ENCODE measurements at places on chromosomes 6 and 20.
A peak's percentile ranks its signal among the peaks of the same experiment; 100 is the strongest.

DNA sequence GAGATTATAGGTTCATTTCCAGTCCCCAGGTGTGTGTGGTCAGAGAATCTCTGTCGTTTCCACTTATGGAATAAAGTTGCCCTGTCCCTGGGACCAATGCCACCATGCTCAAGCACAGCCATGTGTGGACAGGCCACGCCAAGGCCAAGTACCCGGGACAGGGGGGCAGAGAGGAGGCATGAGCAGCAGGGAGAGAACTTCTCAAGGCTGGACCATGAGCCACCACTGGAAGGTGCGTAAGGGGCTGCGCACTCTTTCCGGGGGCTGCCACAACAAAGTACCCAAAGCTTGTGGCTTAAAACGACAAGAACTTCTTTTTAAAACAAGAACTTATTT is 209.2 kb upstream of the KCNQ5 start:
- no peak for DNase-seq

GRCh38 chr20:3390759-3391425 is 16.6 kb downstream of the DNAAF9 start:
- DNase-seq: no peak

GRCh38 chr6:109024368-109024767 is 70.3 kb downstream of the SESN1 start:
- DNase-seq: no peak

GRCh38 chr6:82772851-82773717 is 292.6 kb downstream of the UBE3D start:
- DNase-seq: no peak

DNA sequence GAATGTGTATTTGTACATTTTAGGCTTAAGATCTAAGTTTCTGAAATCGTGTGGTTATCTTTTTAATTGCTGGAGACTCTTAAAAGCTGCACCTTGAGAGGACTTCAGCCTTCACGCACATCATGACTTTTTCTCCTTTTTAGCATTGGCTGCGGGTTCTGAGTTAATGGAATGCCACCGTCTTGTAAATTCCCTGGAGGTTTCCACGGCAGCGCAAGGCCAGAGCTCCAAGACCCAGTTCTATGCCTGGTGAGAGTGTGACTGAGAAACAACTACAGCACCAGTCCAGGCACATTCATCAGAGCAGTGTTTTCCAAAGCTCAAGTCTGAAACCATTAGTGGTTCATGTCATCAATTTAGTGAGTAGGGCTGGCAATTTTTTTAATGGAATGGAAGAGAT is 23.0 kb downstream of the PRR18 start:
- DNase-seq: no peak

- DNase-seq: no peak
Observed at GRCh38 chr6:19757036-19757435, 80.1 kb upstream of the ID4 start.

DNA sequence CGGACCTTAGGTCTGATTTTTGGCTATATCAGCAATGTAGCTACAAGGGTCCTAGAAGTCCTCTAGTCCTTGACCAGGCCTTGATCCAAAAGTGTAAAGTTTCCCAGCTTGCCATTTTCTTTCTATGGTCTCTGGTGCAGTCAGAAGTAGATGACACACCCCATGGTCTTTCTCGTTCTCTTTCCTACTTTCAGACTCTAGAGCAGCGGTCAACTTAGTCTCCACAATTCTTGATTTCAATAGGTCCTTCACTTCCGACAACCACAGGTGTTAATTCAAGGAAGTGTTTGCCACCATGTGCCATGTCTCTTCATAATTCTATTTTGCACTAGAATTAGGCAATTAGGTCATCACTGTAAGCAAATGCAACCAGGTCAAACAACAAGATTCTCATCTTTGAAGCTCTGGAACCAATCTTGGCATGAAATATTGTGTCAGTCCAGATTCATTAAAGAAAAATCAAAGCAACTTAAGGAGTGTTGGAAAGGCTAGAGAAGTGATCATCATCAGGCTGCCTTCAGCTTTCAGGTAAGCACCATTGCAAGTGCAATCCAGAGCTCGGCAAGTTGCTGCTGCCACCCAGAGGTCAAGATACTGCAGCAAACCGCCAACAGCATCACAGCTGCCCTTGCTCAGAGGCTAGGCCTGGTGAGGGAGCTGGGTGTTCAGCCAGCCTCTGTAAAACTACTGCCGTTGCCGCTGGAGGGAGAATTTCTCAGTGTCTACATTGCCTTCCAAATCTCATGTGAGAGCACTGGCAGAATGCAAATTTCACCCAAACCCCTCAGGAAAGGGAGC is 5.6 kb upstream of the SYNE1 start:
- DNase-seq: no peak

GRCh38 chr20:38152175-38152620 is 12.9 kb downstream of the TGM2 start:
- DNase-seq: peak; percentile 5

DNA sequence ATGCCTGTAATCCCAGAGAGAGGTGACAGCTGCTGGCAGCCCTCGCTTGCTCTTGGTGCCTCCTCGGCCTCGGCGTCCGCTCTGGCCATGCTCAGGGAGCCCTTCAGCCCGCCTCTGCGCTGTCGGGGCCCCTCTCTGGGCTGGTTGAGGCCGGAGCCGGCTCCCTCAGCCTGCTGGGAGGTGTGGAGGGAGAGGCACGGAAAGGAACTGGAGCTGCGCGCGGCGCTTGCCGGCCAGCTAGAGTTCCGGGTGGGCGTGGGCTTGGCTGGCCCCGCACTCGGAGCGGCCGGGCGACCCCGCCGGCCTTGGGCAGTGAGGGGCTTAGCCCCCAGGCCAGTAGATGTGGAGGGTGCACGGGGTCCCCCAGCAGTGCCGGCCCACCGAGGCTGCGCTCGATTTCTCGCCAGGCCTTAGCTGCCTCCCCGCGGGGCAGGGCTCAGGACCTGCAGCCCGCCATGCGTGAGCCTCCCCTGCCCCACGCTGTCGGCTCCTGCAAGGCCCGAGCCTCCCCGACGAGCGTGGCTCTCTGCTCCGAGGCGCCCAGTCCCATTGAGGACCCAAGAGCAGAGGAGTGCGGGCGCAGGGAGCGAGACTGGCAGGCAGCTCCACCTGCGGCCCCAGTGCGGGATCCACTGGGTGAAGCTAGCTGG is 34.6 kb downstream of the C6orf52 start:
- DNase-seq: no peak

- no peak for DNase-seq
Observed at GRCh38 chr6:143333081-143333480, 117.4 kb downstream of the ADAT2 start.

DNA sequence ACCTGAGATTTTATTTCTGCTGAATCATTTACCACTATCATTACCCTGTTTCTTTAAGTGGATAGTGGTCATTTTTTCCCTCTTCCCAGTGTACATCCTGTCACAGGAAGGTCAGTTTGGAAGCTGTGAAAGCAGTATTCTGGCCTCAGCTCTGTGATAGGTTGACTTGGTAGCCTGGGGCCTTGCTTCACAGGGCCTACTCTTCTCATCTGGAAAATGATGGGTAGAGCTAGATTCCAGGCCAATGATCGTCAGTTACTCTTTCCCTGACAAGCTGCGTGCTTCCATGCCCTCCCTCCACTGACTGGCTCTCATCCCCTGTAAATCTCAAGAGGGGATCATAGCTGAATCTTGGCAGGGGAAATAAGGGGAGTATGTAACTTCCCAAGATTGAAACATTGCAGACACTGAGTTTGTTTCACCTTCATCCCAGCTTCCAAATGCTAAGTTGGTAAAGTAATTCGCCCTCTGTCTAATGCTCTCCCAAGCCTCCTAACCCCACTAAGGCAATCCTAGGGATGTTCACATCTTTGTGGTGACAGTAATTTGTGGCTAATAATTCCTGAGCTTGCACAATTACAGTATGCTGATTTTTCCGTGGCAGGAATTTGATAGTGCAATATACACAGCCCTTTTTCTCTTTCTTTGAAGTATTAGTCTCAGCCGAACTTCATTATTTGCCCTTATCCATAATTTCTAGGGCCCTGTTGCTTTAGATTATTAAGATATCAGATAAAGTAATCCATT is 51.2 kb downstream of the VAPB start:
- no peak for DNase-seq

DNA sequence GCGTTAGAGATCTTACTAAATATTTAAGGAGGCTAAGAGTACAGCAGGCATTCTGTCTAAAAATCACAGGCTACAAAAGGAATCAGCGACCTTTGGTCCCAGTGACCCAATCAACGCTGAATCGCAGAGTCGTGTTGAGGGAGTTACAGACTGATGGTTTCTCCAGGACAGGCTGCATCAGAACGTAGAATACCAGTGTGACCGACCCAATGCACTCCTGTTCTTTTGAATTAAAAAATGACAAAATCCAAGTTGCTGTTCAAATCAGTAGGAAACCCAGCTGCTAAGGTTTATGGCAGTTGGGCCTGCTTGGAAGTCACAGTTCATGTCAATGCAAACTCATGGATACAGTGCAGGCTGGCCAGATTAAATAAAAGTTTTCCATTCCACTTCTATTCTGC is 155.8 kb upstream of the AFDN start:
- no peak for DNase-seq

DNA sequence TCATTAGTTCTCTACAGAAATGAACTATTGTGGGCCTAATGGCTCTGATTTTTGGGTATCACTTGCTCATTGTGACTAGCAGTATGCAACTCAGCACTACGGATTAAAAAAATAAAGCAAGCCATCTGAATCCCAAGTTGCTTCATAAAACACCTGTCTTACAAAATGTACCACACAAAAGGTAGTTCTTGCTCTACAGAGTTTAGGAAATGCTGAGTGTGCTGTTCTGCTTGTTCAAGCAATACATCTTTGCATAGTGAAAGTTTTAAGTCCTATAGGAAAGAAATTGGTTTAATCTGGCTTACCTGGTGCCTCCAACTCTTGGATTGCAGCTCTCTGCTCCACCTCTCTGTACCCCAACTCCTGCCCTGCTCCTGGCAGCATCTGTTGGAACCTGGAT is 266.7 kb upstream of the AGPAT4 start:
- no peak for DNase-seq

DNA sequence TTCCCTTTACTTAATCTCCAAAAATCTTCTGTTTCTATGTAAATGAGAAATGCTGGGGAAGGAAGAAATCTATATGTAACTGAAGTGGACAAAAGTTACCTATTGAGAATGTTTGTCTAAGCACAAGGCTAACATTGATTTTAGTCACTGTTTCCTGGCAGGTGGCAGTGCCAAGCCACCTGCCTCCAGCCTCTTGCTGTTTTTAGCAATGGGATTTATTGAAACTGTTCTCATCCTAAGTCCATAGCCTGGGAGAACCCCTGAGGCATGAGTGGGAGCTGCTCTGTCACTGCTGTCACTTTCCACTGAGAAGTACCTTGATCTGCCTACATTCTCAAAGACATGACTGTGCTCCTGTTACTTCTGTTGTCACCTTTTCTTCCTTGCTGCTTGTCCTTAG is 14.7 kb downstream of the ENPP3 start:
- DNase-seq: no peak

- DNase-seq: no peak
Observed at GRCh38 chr6:149761438-149761837, 11.9 kb downstream of the PCMT1 start.

DNA sequence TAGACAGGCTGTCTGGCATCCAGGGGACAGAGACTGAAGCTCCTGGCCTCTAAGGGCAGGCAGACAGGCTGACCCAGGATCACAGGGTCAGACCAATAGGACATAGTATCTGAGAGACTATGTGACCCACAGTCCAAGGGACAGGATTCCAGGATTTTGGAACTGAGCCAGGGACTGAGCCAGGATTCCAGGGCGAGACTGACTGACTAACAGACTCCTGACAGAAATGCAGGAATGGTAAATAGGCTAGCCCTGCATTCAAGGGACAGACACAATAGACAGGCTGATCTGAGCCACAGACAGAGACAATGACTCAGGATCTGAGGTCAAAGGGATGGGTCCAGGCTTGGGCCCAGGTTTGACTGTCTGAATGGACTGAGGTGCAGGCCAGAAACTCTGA is 19.8 kb downstream of the XKR7 start:
- DNase-seq: no peak

GRCh38 chr20:5974531-5974930 is 24.1 kb downstream of the MCM8 start:
- no peak for DNase-seq

DNA sequence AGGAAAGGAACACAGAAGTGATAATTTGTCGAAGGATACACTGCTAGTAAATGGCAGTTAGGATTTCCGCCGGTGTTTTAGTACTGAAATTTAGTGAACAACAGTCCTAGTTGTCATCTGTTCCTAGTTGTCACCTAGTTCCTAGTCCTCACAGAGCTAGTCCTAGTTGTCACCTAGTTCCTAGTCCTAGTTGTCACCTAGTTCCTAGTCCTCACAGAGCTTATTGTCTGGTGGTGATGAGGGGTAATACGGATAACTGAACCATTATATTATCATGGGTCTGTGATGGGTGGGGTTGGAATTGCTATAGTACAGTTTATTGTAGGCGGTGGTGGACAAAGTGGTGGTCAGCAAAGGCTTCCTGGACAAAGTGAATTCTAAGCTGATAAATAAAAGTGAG is 1.8 kb downstream of the SNRNP48 start:
- no peak for DNase-seq

GRCh38 chr20:37350649-37351574 is 5.0 kb downstream of the SRC start:
- DNase-seq: no peak

GRCh38 chr20:11275740-11276139 is 601.9 kb upstream of the JAG1 start:
- DNase-seq: no peak

DNA sequence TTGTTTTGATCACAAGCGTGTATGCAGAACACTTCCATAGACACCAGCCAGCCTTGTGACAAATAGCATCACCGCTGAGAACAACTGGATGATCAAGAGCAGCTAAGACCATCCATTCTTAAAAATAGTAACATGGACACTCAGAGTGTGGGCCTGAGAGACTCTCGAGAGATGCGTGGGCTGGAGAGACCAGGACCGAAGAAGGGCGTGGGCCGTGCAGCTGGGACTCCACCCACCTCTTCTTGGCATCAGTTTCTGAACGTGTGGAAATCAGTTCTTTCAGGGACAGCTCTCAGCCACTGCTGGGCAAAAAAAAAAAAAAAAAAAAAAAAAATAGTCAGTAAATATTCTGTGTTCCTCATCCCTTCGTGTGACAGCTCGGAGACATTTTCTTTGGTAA is 314.5 kb upstream of the CDH4 start:
- DNase-seq: no peak

- no peak for DNase-seq
Observed at GRCh38 chr20:4151991-4152695, 136.8 kb upstream of the RNF24 start.

GRCh38 chr6:73369563-73369962 is at the start of gene OOEP:
Gene OOEP, minus strand, starts transcription at chr6:73369897. Its CDS starts 105 bp downstream, at chr6:73369792.
- no peak for DNase-seq

DNA sequence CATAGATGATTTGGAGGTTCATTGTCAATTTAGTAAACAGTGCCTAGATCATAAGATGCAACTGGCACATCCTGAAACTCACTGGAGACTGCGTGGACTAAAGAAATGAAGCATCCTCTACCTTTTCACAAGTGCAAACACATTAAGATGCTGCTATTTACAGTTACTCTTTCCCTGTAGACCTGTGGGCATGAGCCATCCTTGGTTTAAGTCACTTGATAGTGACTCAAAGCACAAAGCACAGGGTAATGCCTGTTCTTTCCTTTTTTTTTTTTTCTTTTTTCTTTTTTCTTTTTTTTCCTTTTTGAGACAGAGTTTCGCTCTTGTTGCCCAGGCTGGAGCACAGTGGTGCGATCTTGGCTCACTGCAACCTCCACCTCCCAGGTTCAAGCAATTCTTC is 10.0 kb upstream of the HLA-DQA1 start:
- DNase-seq: no peak

All from stimulated activated CD8-positive, alpha-beta memory T cell treated with anti-CD3 and anti-CD28 coated beads, Interleukin-7, amount 100 ng/mL, for 48 hours (primary cell).